ENCODE measurements at places on chromosomes 12 and 14. TPM values are rescaled to one million over a fixed set of nuclear protein-coding genes. Genes with fewer than 3 reads are reported as not detected.
A peak's percentile ranks its signal among the peaks of the same experiment; 100 is the strongest.

- DNase-seq, result no peak
These were observed 591.0 kb upstream of the ATP2B1 start for GRCh38 chr12:90299666-90300065.

OASL gene
- total RNA-seq, result 0.59 TPM

- peak; percentile 91 for DNase-seq
These were observed at the start of gene PNMA1 for GRCh38 chr14:73713803-73714655. Gene PNMA1, minus strand, starts transcription at chr14:73714384. Its CDS starts 745 bp downstream, at chr14:73713639.

DNA sequence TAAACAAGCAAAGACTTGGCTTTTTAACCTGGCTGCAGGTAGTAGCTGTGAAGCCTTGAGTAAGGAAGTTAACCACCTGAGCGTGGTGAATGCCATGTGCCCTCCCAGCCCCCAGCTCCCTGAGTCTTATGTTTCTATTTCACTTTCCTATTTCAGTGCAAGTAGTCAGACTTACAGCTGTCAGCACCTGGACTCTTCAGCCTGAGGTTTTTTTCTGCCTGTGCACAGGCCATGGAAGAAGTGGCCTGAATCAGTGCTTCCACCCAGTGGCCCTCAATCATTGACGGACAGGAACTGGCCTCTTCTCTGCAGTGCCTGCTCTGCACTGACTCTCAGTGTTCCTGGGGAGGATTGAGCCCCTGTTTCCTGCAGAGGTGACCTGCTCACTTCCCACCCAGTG, 796.4 kb downstream of the MED13L start:
- DNase-seq, result no peak

DNA sequence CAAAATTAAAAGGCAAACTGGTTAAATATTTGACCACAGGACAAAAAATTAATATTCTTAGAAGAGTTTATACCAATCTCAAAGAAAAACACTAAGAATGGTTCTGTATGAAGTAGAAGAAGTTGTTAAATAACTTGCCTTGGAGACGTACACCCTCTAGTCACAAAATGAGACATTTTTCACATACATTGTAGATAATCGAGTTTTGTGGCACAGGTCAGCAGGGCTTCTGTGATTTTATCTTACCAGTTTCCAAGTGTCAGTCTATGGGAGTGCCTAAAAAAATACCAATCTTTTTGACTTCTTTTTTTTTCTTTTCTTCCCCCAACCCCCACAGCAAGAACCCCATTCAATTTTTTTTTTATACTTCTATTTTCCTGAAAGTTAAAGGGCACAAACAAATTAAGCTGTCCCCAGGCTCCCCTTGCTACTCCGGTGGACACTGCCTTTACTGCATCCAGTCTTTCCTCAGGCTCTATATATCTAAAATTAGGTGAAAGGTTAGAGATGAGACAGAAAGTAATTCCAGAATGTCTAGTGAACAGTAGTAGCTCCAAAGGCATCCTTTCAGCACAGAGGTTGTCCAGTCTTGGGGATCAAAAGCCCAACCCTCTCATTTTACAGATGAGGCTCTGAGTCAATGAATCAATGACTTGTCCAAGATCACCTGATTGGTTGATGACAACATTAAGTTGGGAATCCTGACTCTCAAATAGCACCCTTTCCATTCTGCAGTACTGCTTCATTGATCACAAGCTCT, 6.2 kb downstream of the LIMA1 start:
- no peak for DNase-seq

- DNase-seq, result peak; percentile 83
These were observed 14.2 kb upstream of the CALM1 start for GRCh38 chr14:90382491-90383125.

GRCh38 chr12:805022-805632, 52.7 kb downstream of the WNK1 start:
- DNase-seq, result no peak

GRCh38 chr14:104110491-104111209, 25.1 kb downstream of the ASPG start:
- no peak for DNase-seq

PLBD1 gene
- 50.7 TPM for total RNA-seq

WNK1 gene
- 165 TPM for total RNA-seq

- DNase-seq, result no peak
These were observed 19.1 kb upstream of the CEP170B start for GRCh38 chr14:104845834-104846441.

GRCh38 chr14:56474419-56475022, 105.1 kb upstream of the TMEM260 start:
- DNase-seq, result peak; percentile 69

GRCh38 chr14:87999277-87999676, 5.7 kb upstream of the GPR65 start:
- DNase-seq, result no peak

MGAT4C gene
- total RNA-seq, result 9.5 TPM

POLR3B gene
- total RNA-seq, result 12.8 TPM

DNA sequence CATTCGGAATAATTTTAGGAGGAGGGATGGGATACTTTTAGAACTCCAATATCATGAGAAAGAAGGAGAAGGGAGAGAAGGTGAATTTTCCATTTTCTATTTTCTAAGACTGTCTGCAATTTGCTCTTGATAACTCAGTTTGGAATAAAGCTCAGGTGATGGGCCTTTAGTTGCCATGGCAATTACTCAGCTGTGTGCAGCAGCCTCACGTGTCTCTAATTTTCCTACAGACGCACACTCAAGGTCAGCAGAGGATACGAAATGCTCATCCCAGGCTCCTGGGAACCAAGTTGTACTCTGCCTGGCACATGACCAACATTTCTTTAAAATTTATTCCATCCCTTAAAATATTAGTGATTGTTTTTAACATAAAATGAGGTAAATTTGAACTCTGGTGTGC, 76.7 kb downstream of the TTC8 start:
- peak; percentile 16 for DNase-seq

DNA sequence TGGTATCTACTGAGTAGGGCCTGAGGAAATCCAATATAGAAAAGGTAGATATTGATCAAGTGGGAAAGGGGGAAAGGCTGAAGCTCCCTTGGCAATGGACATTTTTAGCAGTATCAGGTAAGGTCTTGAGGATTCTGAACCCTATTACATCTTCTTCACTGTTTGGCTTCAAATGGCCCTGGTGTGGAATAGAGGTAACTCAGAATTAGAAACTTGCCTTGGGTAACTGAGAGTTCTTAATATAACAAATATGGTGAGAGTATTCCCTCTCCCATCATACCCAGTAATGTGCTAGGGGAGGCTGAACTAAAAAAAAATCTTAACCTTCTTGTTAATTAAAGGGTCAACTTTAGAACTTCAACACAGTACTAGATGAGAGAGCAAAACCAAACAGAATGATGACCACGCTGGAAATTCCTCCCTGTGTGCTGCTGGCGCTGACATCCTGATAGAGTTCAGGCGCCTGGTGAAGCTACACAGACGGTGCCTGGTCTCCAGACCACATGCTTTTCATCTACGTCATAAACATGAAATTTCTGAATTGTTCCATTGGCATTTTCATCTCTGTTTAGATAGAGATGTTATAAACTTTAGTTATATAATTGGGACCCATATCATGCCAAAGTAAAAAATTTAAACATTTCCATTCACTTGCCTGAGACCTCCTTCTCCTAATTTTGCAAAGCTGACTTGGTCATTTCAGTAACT, 128.3 kb downstream of the AKAP6 start:
- DNase-seq, result no peak

GRCh38 chr14:99359906-99360305, 87.9 kb upstream of the BCL11B start:
- no peak for DNase-seq

GRCh38 chr12:117622741-117623140, 261.3 kb upstream of the NOS1 start:
- DNase-seq, result no peak

DNA sequence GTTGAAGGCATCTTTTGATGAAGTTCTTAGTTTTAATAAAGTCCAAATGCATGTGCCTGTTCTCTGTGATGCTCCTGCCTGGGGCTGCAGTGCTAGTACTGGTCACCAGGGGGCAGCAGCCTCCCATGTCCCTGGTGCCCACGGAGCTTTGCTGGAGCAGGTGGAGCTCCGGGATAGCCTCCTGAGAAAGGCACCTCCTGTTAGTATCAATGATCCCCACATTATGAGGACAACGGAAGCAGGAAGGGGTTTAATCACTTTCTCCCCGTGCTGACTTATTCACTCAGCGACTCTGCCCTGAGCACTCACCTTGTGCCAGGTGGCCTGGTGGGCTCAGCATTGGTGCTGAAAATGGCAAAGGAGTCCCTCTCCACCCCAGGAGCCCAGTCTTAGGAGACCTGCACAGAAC, 123.0 kb upstream of the PZP start:
- DNase-seq, result peak; percentile 35

DNA sequence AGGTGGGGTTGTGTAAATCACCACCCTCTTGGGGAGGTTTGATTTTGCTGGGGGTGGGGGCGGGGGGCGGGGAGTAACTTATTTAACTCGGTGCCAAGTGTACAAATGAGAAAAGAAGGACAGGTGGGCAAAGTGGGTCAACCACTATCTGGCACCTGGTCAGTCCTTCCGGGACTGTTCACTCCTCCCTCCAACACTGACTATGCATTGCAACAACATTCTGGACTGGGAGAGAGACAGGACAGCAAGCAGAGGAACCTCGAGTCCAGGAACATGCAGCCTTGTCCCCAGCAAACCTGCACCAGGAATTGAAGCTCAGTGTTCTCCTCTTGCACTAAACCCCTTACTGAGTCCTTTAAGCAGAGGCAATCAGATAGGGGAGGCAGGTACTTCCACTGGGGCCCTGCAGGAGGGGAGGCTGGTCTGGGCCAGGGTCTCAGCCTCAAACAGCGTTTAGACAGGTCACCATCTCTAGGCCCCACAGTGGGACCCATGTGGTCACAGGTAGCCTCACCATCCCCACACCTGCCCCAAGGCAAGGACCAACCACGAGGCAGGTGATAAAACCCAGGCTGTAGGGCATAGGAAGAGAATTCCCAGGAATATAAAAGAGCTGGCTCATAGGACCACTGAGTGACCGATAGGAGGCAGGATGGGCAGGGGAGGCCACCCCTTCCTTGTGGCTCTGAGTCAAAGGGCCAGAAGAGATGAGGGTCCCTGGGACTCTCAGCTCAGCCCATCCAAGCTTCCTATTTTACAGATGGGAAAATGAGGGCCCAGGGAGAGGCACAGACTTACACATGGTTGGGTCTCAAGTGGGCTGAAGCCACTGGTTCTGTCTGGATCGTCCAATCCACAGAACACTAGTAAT, 9.8 kb downstream of the CCDC85C start:
- no peak for DNase-seq

ASB2 gene
- 0.50 TPM for total RNA-seq

SMCO2 gene
- 0.40 TPM for total RNA-seq

DNA sequence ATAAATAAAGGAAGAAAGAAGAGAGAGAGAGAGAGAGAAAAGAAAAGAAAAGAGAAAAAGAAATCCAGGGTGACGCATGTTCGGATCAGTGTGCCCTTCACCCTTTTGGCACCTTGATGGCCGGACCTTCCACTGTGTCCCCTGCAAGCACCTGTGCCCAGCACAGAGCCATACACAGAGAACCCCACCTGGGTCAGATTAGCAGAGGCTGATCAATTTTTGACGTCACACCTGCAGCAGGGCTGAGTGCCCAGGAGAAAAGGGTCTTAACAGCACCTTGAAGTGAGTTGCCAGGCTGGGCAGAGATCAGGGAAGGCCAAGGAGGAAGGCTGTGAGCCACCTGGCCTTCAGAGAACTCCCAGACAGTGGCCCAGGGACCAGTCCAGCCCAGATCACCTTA, 114.4 kb downstream of the CALM1 start:
- DNase-seq, result no peak

DNA sequence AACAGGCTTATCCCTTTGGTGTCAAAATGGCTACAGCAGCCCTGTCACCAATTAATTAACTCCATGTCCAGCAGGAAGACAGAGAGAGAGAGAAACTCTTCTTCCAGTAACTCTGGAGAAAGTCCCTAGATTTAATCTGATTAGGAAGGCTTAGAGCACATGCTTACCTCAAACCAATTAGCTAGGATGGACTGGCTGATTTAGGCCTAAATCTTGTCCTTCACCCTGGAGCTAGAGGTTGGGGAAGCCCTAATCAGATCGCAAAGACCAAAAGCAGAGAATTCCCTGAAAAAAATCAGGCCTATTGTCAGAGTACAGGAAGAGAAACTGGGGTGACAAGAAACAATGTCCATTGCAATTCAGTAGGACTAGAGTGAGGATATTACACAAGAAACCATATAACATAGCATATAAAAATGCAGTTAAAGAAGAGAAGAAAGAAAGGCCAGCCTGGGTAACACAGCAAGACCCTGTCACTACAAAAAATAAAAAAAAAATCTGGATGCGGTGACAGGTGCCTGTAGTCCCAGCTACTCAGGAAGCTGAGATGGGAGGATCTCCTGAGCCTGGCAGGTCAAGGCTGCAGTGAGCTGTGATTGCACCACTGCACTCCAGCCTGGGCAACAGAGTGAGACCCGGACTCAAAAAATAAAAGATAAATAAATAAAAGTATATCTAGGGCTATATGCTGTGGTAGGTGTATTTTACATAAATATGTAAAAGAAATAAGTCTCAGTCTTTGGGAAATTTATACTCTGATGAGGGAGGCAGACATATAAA, 34.9 kb upstream of the TUBA1A start:
- no peak for DNase-seq

GRCh38 chr12:72025524-72025923, 86.9 kb downstream of the TPH2 start:
- DNase-seq, result no peak

DNA sequence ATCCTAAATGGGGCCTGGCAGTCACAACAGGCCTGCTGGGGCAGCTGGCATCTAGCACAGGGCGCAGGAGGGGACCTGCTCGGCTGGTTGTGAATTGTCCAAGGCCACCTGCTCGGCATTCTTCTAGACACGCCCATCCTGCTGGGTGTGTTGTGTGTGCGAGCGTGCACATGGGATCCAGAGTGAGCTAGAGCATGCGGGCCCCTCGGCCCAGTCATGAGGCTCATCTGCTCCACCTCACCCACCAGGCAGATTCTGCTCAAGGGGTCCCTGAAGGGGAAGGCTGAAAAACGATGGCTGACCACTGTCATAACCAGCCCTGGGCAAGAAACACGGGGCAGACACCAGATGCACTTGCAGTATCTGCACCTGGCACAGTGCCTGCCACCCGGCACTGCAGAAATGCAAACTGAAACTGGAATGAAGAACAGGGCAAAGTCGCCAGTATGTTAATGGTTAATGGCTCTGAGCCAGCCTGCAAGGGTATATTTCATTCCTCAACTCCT, 31.8 kb downstream of the MAX start:
- no peak for DNase-seq

SLC5A8 gene
- 0.22 TPM for total RNA-seq

- DNase-seq, result no peak
These were observed 152.1 kb downstream of the DUSP6 start for GRCh38 chr12:89200217-89200616.

DNA sequence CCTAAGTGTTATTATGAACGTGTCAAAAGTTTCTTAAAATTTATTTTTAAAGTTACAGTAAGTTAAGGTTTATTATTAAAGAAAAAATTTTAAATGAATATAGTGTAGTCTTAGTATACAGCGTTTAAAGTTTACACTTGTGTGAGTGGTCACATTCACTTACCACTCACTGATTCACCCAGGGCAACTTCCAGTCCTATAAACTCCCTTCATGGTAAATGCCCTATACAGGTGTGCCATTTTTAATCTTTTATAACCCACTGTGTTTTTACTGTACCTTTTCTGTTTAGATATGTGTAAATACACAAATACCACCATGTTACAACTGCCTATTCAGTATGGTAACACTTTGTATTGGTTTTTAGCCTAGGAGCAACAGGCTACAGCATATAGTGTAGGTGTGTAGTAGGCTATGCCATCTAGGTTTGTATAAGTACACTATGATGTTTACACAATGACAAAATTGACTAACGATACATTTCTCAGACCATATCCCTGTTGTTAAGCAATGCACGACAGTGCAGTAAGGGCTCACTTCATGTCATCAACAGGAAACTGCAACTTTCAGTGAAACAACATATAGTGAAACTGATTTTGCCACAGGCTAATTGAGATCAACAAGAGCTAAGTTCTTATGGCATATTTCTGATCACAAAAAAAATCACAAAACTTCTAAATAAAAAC, 112.0 kb upstream of the TMCC3 start:
- DNase-seq, result no peak
